NCI-H524 (cell line): ENCODE measurements at places on chromosomes 2 and 18.

DNA sequence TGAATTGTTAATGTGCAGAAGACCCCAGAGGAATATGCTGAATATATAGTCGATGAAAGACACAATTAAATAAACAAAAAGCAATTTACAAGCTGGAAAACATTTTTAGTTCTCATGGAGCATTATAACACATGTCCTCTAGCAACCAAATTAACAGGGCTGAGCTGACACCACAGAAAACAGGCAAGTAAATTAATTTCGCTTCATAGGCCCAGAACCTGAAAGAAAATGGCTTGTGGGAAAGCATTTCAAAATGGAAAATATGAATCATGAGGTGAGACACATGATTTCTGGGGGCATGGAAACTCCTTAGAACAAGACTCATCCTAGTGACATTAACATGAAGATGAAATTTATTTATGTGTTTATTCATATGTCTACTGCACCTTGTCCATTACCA lies 25.0 kb upstream of the RNF152 start:
- DNase-seq, result no peak

- no peak for DNase-seq
Observed at GRCh38 chr2:70043252-70043875, 43.9 kb upstream of the PCBP1 start.

- no peak for DNase-seq
Observed at GRCh38 chr2:64288321-64289193, 144.3 kb upstream of the PELI1 start.

DNA sequence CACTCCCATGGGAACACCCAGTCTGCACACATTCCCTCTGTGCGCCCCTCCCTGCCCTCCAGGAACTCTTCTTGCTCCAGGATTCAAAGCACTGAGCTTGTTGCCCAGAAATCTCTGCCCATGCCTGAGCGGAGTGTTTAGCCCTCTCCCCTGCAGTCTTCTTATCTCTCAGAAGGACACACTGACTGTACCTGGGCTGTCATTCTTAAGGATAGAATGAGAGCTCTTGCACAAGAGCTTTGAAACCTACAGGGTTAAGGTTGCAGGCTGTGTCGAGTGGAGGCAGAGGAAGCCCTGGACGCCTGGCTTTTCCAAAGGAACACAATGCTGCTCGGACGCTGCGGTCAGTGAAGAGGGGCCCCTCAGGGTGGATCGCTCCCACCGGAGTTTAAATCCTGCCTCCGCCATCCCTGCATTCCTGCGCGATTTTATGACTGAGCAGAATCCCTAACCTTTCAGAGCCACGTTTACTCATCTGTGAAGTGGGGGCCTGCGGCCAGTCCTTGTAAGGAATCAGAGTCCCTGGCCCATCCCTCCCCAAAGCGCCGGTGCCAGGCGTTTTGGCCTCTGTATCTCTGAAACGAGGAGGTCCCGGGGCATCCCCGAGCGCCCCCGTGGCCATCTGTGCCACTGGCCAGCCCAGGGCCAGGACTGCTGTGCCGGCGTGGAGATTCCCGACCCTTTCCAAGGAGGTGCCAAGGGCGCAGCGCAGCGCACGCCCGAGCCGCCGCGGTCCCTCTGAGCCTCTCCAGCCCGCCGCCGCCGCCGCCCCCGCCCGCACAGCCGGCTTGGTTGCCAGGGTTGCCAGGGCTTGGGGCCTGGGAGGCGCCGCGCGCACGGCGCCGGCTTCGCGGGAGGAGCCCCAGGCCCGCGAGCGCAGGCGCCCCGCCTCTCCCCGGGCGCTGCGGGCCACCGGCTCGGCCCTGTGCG lies 58.9 kb downstream of the FAM168B start:
- DNase-seq, result no peak

DNA sequence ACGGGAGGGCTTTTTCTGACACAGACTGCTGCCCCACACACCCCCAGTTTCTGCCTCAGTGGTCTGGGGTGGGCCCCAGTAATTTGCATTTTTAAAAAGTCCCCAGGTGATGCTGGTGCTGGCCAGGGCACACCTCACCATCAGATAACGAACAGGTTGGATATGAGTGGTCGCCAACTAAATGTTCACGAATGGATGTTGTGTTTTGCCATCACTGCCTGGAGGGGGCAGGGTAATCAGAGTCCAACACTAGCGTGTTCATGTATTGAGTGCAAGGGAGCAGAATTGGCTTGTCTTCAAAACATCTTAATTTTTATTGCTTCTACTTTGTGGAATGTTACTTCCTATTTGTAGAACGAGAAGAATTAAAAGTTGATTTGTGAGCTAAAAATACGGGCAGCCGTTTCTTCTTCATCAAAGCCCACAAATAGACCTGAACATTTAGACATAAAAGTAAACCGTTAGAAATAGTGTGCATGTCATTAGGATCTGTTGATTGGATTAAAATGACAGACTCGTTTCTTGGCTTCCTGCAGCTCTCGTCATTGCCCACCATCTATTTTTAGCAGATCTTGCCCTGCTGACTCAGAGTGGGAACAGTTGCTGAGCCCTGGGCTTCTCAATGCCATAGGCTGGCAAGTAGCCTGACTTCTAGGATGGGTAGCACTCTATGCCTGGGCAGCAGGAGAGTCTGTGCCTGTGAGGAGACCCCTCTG lies 45.2 kb downstream of the NCK2 start:
- no peak for DNase-seq
